ENCODE measurements at places on chromosomes 11 and 22. TPM values are rescaled to one million over a fixed set of nuclear protein-coding genes. Genes with fewer than 3 reads are reported as not detected.

INPP5J gene
- 2.0 TPM for total RNA-seq

OR2AT4 gene
- not detected for total RNA-seq

KCNJ1 gene
- total RNA-seq: not detected

CWC15 gene
- total RNA-seq: 53.8 TPM

GSTT2B gene
- total RNA-seq: 2.0 TPM

RAC2 gene
- total RNA-seq: under 0.01 TPM

MYRF gene
- total RNA-seq: 0.82 TPM

ELFN2 gene
- total RNA-seq: 7.7 TPM

IGF2 gene
- total RNA-seq: 19.6 TPM

CREB3L1 gene
- total RNA-seq: 0.41 TPM

CHCHD10 gene
- total RNA-seq: 5.3 TPM

DKK3 gene
- 225 TPM for total RNA-seq
